Endothelial cell of umbilical vein (primary cell): ENCODE measurements at places on chromosomes 16 and 17. TPM values are rescaled to one million over a fixed set of nuclear protein-coding genes. Genes with fewer than 3 reads are reported as not detected.

The RSKR gene
- total RNA-seq = 19.9 and 20.1 TPM in 2 replicates

The ASB16 gene
- not detected in 2 replicates for total RNA-seq

The DHRS7C gene
- not detected in 2 replicates for total RNA-seq

The SOST gene
- not detected in 2 replicates for total RNA-seq

The NTN1 gene
- 0.18 TPM in 2 replicates for total RNA-seq

The YBX2 gene
- 0.31 TPM in 1 of 2 replicates, not detected in the other for total RNA-seq

The ITGB3 gene
- total RNA-seq = 49.9 and 60.0 TPM in 2 replicates

The ANKRD40CL gene
- total RNA-seq = not detected in 2 replicates

DNA sequence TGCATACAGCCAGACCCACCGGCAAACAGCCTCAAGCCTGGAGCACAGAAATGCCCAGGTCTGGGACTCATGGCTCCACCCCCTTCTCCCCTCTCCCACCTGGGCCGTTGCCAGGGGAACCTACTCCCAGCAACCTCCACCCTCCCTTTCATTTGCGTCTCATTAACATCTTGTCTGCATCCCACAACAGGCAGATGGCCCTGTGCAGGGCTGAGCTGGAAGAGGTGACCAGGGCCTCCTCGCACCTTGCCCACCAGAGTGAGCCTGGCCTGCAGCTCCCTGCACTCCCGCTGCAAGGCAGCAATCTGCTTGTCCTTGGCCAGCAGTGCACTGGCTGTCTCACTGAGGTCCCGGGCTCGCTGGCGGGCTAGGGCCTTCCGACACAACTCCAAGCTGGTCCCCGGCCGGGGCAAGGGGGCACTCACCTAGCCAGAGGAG is 3.3 kb downstream of the TSPOAP1 start:
- H3K27me3 ChIP-seq = peaks cover 23% of the 10 kb centered on the region
- H3K36me3 ChIP-seq = no peaks in the 10 kb centered on the region
- no peak overlapping the region for H3K4me3 ChIP-seq
- H3K27ac ChIP-seq = no peak overlapping the region
- no peak for DNase-seq

DNA sequence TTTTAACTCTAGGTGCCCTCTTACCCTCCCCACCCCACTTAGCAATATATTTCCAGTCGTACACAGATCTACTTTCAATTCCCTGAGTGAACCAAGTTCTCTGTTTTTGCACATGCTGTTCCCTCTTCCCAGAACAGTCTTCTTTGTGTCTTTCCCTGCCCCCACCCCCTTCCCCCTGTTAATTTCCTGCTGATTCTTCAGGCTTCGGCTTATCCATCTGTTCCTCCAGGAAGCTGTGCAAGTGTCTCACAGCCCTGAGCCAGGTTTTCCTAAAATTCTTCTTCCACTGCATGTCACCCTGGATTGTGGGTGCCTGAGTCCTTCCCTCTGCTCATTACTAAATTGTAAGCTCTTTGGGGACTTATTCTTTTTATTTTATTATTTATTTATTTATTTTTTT is 12.4 kb upstream of the SPOP start:
- H3K4me3 ChIP-seq = no peak overlapping the region
- no peaks in the 10 kb centered on the region for H3K36me3 ChIP-seq
- DNase-seq = no peak
- no peak overlapping the region for H3K27ac ChIP-seq
- peaks cover 44% of the 10 kb centered on the region for H3K4me1 ChIP-seq
- H3K27me3 ChIP-seq = no peaks in the 10 kb centered on the region

DNA sequence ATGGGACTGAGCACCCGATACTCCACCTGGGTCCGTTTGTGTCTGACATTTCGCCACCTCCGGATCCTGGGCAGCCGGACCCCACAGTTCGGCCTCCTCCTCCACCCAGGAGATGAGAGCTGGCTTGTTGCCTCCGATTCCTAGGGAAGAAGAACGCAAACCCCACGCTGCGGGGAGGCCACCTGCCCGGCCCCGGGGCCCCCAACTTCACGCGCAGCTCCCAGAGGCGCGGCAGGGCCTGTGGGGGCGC is 542 bp downstream of the ZNF764 start:
- peak overlapping the region; percentile 83 for H3K27ac ChIP-seq
- no peak for DNase-seq
- peaks cover 3% of the 10 kb centered on the region for H3K36me3 ChIP-seq
- H3K4me3 ChIP-seq = peak overlapping the region; percentile 75

DNA sequence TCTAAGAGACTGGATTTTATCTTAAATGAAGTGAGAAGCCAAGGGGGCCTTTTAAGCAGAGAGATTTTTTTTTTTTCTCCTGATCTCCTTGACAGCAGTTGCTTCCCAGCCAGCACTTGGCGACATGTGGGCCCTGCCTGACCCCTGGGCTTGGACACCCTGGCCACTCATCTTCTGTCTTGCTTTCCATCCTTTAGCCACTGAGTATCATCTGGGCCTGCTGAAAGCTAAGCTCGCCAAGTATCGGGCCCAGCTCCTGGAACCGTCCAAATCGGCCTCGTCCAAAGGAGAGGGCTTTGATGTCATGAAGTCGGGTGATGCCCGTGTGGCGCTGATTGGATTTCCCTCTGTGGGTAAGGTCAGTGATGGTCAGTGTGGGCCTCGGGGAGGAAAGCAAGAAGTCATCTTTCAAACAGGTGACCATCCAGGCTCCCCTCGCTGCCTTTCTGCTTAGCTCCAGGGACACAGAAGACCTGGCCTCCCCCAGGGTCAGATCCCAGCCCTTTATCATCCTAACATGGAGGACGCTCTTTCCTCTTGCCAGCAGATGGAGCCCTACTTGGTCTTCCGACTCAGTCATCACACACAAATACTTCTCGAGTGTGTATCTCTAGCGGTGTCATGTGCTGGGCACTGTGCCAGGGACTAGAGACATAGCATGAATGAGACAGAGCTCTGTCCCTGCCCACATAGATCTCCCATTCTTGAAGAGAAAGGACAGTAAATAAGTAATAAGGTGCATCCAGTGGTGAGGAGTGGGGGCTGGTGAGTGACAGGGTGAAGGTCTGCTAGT is 6.1 kb downstream of the DRG2 start:
- no peak overlapping the region for H3K27ac ChIP-seq
- H3K4me3 ChIP-seq = no peak overlapping the region

GRCh38 chr17:64507413-64507782 is 621 bp downstream of the CEP95 start:
- peak overlapping the region; percentile 95 for H3K4me3 ChIP-seq
- H3K4me1 ChIP-seq = peaks cover 29% of the 10 kb centered on the region
- H3K36me3 ChIP-seq = peaks cover 18% of the 10 kb centered on the region
- DNase-seq = peak; percentile 85

- H3K4me3 ChIP-seq = no peak overlapping the region
- H3K27me3 ChIP-seq = no peaks in the 10 kb centered on the region
- peaks cover 10% of the 10 kb centered on the region for H3K4me1 ChIP-seq
- DNase-seq = no peak
- no peak overlapping the region for H3K27ac ChIP-seq
Observed at GRCh38 chr17:330993-331701, 21.5 kb downstream of the RPH3AL start.

GRCh38 chr16:21162661-21163151 is 4.2 kb downstream of the LDAF1 start:
- DNase-seq = no peak
- no peaks in the 10 kb centered on the region for H3K27me3 ChIP-seq
- H3K4me1 ChIP-seq = peaks cover 11% of the 10 kb centered on the region
- peaks cover 9% of the 10 kb centered on the region for H3K36me3 ChIP-seq
- H3K4me3 ChIP-seq = no peak overlapping the region
- no peak overlapping the region for H3K27ac ChIP-seq

DNA sequence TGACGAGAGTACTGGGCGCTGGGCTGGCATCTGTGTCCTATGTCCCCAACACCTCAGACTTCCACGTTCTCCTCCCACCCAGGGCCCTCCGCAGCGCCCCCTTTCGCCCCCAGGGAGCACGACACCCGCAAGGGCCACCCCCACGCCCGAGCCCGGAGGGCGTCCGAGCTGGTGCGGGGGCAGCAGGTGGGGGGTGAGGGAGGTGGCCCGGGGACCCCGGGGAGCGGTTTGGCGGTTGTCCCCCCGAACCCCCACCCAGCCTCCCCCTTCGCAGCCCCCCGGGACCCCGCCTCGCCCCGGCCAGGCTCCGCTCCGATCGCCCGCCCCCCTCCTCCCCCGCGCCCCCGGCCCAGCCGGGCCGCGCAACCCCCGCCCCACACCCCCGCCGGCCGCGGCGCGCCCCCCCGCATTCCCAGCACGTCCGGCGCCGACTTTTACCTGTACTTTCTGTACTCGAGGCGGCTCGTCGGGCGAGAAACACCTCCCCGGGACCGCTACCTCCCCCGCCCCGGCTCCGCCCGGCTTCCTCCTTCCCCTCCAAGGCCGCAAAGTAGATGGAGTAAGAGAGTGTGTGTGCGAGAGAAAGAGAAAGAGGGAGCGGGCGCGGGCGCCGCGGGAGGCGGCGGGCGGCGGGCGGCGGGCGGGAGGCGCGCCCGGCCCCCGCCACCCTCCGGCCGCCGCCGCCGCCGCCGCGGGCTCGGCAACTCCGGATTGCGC is 901 bp downstream of the CDYL2 start:
- no peaks in the 10 kb centered on the region for H3K36me3 ChIP-seq
- peaks cover 35% of the 10 kb centered on the region for H3K4me1 ChIP-seq
- H3K4me3 ChIP-seq = peak overlapping the region; percentile 28
- H3K27me3 ChIP-seq = no peaks in the 10 kb centered on the region

GRCh38 chr17:72386619-72387237 is 265.9 kb downstream of the SOX9 start:
- no peaks in the 10 kb centered on the region for H3K27me3 ChIP-seq
- H3K4me3 ChIP-seq = no peak overlapping the region
- DNase-seq = no peak
- H3K36me3 ChIP-seq = no peaks in the 10 kb centered on the region

DNA sequence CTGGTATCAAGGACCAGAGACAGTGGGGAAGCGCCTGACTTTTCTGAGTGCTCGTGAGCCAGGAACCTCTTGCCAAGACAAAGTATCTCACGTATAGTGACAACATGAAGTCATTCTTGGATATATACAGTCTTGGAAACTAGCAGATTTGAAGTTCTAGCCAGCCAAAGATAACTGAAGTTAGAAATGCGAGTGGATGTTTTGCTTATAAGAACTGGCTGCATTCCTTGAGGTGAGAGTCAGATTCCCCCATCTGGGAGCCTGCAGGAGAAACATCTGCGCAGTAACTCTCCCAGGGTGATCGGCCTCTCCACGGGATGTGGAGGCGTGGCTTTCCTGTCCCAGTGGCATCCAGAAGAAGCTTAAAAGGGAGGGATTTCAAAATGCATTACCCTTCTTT is 89.8 kb downstream of the SHISA6 start:
- no peaks in the 10 kb centered on the region for H3K4me1 ChIP-seq
- H3K36me3 ChIP-seq = no peaks in the 10 kb centered on the region
- no peak overlapping the region for H3K4me3 ChIP-seq
- DNase-seq = no peak
- no peaks in the 10 kb centered on the region for H3K27me3 ChIP-seq

GRCh38 chr17:49634485-49634860 is 43.4 kb downstream of the SPOP start:
- DNase-seq = no peak
- no peak overlapping the region for H3K27ac ChIP-seq
- no peak overlapping the region for H3K4me3 ChIP-seq

DNA sequence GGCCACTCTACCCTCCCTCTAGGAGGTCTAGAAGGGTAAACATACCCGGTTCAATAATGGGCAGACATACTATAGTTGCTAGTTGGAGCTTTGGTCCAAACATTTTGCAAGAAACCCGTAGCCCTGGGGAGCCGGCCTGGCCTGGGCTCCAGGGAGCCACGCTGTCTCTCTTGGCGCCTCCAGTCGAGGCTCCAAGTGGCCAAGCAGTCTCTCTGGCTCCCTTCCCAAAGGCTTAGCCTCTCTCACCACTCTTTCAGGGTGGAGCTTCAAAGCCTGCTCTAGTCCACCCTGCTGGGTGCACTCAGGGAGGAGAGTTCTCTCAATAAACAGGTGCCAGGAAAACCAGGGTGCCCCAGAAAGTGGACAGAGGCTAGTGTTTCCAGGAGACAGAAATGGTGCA is 32.2 kb downstream of the RCVRN start:
- no peaks in the 10 kb centered on the region for H3K4me1 ChIP-seq
- H3K4me3 ChIP-seq = no peak overlapping the region
- H3K27me3 ChIP-seq = no peaks in the 10 kb centered on the region
- no peak for DNase-seq
- no peaks in the 10 kb centered on the region for H3K36me3 ChIP-seq
- H3K27ac ChIP-seq = no peak overlapping the region

DNA sequence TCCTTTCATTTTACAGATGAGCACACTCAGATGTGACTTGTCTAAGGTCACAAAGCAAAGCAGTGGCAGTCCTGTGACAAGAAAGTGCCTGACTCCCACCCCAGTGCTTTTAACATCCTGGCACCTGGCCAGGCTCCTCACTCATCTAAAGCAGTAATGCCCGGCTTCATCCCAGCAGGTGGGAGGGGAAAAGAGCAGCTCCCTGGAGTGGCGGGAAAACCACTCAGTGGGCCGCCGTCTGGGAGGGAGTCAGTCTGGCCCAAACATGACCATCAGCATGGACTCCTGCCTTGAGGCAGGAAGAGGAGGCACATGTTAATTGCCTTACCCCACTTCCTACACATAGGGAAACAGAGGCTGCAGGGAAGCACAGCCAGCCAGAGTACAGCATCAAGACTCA is 2.6 kb downstream of the PCGF2 start:
- peaks cover 47% of the 10 kb centered on the region for H3K4me1 ChIP-seq
- no peak overlapping the region for H3K4me3 ChIP-seq
- no peak for DNase-seq
- H3K27me3 ChIP-seq = no peaks in the 10 kb centered on the region
- H3K36me3 ChIP-seq = no peaks in the 10 kb centered on the region

DNA sequence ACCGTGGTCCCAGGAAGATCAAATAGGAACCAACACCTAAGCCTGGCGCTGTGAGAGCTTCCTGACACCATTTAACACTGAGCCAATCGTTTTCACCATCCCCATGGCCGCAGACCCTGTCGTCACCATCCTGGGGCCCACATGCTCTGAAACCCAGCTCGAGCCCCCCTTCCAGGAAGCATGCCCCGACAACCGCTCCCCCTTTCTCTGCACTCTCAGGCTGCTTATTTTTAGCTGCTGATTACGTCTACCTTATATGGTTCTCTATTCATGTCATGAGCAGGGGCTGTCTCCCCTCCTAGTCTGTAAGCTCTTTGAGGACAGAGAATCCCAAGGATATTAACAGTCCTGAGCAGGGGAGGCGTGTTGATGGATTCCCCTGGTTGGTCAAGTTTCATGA is 10.5 kb downstream of the SRL start:
- no peaks in the 10 kb centered on the region for H3K36me3 ChIP-seq
- no peak for DNase-seq
- no peaks in the 10 kb centered on the region for H3K27me3 ChIP-seq

GRCh38 chr17:38339891-38340290 is 3.9 kb downstream of the GPR179 start:
- DNase-seq = no peak
- H3K4me1 ChIP-seq = no peaks in the 10 kb centered on the region
- H3K27ac ChIP-seq = no peak overlapping the region
- H3K36me3 ChIP-seq = no peaks in the 10 kb centered on the region
- H3K27me3 ChIP-seq = no peaks in the 10 kb centered on the region
- no peak overlapping the region for H3K4me3 ChIP-seq
